ENCODE measurements at places on chromosomes 7 and 10.

DNA sequence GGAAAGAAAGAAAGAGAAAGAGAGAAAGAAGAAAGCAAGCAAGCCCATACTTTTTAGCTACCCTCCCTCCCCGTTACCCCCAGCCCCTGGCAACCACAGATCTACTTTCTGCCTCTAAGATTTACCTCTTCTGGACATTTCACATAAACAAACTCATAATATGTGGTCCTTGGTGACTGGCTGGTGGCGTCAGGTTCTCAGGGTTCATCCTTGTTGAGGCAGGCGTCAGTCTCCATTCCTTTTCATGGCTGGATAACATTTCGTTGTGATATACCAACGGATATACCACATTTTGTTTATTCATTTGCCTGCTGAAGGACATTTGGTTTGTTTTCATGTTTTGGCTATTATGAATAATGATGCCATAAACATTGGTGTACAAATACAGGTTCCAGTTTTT lies 30.5 kb downstream of the CDH23 start:
- DNase-seq = peak; percentile 1

GRCh38 chr7:128299109-128299607 lies 44.5 kb downstream of the RBM28 start:
- no peak for DNase-seq

DNA sequence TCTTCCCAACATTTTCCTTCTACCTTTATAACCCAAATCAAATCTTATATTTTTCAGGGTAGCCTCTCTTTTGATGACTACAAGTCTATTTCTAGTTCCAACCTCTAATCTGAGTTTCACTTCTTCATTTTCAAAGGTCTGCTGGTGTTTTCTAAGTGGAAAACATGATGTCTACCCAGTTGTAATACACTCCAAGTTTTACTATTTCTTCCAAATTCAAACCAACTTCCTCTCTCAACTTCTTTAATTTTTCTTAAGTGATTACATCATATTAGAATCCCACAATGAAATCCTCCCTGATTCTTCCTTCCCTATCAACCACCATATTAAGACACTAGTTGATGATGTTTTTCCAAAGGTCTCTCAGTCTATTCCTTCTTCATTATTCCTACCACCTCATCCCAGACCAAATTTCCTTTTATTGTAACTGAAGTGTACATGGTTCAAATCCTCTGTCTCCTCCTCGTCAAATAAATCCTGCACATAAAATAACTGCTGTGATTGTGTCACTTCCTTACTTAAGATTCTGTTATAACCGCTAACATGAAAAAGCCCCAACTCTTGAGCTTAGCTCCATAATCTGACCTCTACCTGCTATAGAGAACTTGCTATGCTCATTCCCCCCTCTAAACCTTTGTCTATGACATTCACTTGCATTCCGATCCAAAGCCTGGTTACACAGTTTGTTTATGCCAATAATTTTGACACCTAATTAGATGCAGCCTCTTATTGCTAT lies 12.7 kb downstream of the TAS2R38 start:
- no peak for DNase-seq

DNA sequence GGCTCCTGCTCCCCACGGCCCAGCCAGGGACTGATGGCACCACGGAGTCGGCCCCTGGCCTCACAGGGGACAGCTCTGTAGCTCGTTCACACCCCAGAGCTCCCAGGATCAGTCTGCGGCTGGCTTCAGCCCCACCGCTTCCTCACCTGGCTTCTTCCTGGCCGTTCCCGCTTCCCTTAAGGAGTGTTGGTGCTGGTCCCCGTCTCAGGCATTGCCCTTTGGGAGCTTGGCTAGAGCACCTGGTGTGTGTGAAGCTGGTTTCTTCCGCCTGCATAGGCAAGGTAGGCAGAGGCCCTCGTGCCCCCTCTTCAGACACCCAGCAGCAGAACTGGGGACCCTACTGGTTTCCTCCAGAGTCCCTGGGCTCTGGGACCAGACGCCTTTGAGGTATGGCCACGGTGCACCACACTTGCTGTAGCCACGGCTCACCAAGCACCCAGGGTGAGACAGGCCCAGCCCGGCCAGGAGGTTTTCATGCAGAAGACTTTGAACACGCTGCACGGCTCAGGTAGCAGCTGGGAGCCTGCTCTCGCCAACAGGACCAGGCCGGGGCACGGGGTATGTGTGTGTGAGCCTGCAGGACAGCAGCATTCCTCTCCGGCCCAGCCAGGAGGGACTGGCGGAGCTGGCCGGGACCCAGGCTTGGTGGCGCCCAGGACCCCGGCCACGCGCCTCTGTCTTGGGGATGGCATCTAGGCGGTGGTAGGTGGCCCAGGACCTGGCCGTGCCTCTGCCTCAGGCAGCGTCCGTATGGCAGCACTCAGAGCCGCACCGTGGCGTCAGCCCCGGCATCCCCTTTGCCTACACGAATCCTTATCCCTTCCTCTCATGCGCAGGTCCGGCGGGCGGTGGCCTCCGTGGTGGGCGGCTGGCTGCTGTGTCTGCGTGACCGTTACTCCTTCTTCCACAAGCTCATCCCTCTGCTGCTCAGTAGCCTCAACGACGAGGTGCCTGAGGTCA lies 13.2 kb upstream of the PRKAR1B start:
- DNase-seq = no peak

- no peak for DNase-seq
Measured at GRCh38 chr10:57624856-57625592, 642.7 kb downstream of the IPMK start.

GRCh38 chr7:156257904-156258303 lies 382.7 kb upstream of the RNF32 start:
- DNase-seq = no peak

DNA sequence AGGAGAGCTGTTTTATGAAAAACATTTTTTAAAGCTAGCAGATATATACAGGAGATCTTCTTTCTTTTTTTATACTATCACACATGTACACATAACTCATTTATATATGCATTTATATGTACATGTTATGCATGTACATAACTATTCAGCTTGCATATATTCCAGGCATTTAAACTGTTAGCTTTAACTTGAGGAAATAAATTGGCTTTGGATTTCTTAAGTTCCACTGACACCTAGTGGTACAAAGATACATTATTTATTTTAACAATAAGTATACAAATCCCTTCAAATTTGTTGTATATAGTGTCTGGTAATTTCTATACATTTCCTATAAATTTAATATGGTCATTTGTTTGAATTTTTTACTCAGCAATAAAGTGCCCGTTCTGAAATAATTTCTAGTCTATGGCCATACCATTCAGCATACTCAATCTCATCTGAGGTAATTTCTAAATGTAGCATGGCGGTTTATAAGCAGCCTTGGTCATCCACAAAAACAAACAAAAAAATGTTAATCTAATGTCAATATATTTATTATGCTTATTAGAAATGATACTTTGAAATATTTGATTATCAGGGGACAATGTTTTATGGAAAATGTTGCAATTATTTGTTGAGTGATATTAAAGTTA lies 11.6 kb downstream of the ZDHHC6 start:
- no peak for DNase-seq

DNA sequence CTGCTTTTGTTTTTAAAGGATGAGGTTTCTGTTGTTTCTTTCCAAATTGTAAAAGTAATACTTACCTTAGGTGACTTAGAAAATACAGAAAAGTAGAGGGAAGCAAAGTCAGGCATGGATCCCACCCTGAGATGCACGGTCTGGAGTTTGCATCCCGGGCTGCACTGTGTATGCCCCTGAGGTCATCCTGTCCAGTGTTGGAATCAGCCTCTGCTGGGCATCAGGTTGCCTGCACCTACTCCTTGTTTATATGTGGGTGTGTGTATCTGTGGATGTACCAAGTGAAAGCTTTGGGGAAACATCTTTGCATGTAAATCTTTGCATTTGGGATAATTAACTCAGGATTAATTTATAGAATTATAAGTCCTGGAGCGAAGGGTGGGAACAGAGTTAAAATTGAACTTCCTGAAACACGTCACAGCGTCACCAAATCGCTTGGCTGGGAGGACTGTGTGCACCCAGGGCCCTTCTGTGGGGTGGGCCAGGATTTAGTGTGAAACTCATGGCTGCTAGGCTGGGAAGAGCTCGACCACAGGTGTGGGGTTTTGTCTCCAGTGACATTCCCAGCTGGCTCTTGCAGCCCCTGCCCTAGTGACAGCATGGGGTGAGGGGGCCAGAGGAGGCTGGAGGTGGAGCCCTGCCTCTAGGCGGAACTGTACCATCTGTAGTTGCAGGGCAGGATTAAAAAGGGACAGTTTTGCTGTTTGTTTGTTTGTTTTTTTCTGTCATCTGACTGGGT lies 27.9 kb downstream of the GTF2IRD1 start:
- no peak for DNase-seq

- DNase-seq = no peak
Measured at GRCh38 chr7:141460781-141461715, 90.2 kb upstream of the AGK start.

- no peak for DNase-seq
Measured at GRCh38 chr7:30213637-30214036, 70.8 kb upstream of the ZNRF2 start.

DNA sequence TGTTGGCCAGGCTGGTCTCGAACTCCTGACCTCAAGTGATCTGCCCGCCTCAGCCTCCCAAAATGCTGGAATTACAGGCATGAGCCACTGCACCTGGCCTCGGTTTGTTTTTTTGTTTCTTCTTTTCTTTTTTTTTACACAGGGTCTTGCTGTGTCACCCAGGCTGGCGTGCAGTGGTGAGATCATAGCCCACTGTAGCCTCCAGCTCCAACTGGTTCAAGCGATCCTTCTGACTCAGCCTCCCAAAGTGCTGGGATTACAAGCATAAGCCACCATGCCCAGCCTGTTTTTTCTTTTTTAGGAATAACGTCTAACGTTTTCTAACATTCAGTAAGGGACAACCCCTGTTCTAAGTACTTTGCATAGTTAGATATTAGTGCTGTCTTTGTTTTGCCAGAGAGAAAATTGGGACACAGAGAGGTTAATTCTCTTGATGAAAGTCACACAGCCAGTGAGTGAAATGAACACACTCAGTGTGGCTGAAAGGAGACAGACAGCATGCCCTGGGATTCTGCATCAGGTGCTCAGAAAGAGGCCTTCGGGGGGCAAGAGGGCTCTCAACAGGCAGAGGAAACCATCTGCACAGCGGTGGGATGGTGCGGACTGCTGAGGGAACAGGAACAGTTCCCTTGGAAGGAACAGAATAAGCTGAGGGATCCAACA lies 4.3 kb downstream of the LIMK1 start:
- no peak for DNase-seq

GRCh38 chr10:10870523-10871241 lies 147.0 kb upstream of the CELF2 start:
- DNase-seq = no peak

DNA sequence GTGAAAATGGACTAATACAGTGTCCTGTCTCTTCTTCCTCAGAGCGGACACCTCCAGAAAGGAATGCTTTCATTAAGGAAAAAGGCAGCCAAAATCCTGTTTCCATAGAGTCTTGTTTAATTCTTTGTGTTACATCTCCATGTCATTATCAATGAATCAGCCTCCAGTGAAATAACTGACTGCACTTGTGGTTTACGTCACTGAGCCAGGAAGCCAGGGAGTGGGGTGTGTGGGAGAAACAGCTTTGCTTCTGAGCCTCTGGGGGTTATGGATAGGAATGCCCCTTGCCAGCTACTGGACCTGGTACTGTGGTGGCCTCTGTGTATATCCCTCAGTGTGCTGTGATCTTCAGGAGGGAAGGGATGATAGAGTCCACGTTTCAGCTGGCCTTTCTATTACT lies 416.8 kb downstream of the GALNT17 start:
- DNase-seq = no peak

GRCh38 chr7:158052381-158053060 lies 535.1 kb downstream of the PTPRN2 start:
- no peak for DNase-seq

Data from activated CD8-positive, alpha-beta memory T cell treated with anti-CD3 and anti-CD28 coated beads, Interleukin-2, amount 50 U/mL, for 48 hours (primary cell).